CD4-positive, alpha-beta memory T cell (primary cell): ENCODE measurements at places on chromosomes 5 and 9. TPM values are rescaled to one million over a fixed set of nuclear protein-coding genes. Genes with fewer than 3 reads are reported as not detected.

GRCh38 chr9:15248081-15248480, 58.9 kb downstream of the TTC39B start:
- DNase-seq: no peak

GRCh38 chr5:173392-174290, 17.7 kb upstream of the LRRC14B start:
- DNase-seq: no peak

DNA sequence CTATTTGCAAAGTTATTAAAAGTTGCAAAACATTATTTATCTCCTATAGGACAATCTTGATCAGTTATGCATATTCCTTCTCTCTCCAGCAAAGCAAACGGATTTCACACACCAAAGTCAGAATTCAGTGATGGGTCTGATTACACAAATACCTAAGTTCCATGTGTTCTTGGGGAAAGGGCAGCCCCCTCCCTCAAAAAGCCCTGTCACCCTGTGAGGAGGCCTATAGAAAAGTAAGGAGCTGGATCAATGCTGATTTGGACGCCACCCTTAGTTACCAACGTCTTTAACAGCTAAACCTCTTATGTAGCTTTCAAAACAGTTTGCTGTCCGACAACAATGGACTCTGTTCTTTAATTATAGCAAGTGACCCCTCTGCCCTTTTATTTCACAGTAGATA, 6.4 kb downstream of the ZNF608 start:
- no peak for DNase-seq

- DNase-seq: no peak
Observed at GRCh38 chr5:42600441-42600840, 156.2 kb upstream of the CCDC152 start.

GRCh38 chr9:129865668-129866320, 30.5 kb downstream of the USP20 start:
- no peak for DNase-seq

GRCh38 chr5:32785611-32786254, 74.6 kb downstream of the NPR3 start:
- no peak for DNase-seq

DNA sequence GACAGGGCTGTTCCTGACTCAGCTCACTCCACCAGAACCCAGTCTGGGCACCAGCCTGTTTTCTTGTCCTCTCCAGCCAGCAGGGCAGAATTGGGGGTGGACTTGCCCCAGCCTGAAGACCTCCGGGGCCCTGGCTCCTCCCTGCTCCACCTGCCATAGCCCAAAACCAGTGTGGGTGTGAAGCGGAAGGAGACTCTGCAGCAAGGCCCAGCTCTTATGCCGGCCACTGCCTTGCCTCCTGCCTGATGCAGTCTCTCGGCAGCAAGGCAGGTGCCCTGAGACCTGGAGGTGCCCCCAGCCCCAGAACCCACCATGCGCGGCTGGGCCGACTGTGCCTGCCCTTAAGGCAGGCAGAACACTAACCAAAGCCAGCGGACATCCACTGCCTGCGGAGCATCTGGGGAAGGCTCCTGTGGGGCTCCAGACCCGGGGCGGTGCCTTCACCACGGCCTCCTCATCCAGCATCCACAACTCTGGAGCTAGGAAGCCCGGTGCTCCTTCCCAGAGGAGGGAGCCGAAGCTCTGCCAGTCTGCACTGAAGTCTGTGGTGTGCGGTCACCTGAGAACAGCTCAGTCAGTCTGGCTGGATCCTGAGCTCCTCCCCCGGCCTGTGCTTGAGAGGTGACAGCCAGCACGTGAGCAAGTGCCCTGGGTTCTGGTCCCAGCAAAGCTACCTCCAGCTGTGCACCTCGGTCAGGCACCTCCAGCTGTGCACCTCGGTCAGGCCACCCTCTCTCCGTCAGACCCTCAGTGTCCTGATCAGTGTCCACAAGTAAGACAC, 116.7 kb downstream of the ADAMTS2 start:
- no peak for DNase-seq

GRCh38 chr5:56480705-56481427, 247.7 kb upstream of the ANKRD55 start:
- DNase-seq: peak; percentile 39

- DNase-seq: no peak
Observed at GRCh38 chr5:145551714-145552113, 283.4 kb downstream of the PRELID2 start.

GRCh38 chr5:132467287-132467984, 23.1 kb downstream of the IRF1 start:
- DNase-seq: no peak

Gene GMCL2
- total RNA-seq: not detected

DNA sequence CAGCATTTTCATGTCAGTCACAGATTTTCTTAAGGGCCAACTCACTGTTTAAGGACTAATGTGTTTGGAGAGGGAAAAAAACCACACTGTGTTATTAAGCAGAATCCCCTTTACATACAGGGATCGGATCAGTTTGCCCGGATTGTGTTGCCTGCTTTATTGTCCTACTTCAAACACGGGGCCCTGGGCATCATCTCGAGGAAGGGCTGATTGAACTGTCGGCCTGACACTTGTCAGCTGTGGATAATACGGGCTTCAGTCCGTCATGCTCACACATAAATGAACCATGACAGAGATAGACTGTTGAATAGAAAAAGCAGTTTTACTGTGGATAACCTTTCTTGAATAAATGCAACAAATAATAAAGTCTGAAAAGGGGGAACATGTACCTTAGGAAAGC, 325.0 kb downstream of the ZSWIM6 start:
- DNase-seq: no peak

GRCh38 chr5:96817506-96817905, 9.8 kb upstream of the ERAP1 start:
- no peak for DNase-seq

- no peak for DNase-seq
Observed at GRCh38 chr5:133083901-133084300, 32.1 kb downstream of the HSPA4 start.

- no peak for DNase-seq
Observed at GRCh38 chr5:15741591-15741990, 241.6 kb downstream of the FBXL7 start.

GRCh38 chr5:58240322-58240721, 219.6 kb downstream of the PLK2 start:
- no peak for DNase-seq

Gene MUSK
- total RNA-seq: not detected

DNA sequence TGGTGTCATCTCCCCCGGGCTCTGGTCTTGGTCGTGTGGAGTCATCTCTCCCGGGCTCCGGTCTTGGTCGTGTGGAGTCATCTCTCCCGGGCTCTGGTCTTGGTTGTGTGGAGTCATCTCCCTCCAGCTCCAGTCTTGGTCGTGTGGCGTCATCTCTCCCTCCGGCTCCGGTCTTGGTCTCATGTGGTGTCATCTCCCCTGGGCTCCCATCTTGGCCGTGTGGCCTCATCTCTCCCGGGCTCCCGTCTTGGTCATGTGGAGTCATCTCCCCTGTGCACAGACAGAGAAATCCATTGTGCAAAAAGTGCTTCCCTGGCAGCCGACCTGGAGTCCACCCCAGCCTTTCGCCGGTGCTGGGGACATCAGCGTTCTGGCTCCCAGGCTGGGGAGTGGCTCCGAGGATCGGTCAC, 91.1 kb upstream of the CACNA1B start:
- DNase-seq: no peak

GRCh38 chr9:17962747-17963146, 383.9 kb downstream of the SH3GL2 start:
- DNase-seq: no peak

Gene C7
- not detected for total RNA-seq

Gene QRFP
- not detected for total RNA-seq

Gene C8G
- 2.2 TPM for total RNA-seq

GRCh38 chr5:87081511-87082372, 185.9 kb upstream of the RASA1 start:
- DNase-seq: peak; percentile 55

Gene PRRX2
- total RNA-seq: not detected

Gene IL9
- total RNA-seq: not detected

- DNase-seq: no peak
Observed at GRCh38 chr9:237858-238345, 23.2 kb downstream of the DOCK8 start.

DNA sequence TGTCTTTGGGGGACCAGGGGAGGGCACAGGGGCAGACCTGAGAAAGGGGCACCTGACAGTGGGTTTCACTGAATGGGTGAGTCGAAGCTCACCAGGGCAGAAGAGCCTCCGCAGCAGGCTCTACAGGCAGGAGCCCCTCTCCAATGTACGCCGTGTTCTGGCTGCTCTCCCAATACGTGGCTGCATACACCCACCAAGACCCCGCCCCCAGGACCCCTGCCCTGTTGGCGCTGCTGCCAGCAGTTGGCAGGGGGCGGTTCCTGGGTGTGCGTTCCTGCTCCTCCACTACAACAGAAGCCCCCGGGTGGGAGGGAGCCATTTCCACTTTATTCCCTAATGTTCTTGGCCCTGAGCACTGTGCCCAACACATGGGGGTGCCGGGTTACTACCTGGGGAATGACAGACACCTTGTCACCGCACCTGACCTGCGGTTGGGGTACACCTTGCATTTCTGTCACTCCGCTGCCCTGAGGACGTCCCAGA, 30.3 kb downstream of the SARDH start:
- no peak for DNase-seq

Gene TXNDC8
- total RNA-seq: not detected

- no peak for DNase-seq
Observed at GRCh38 chr9:96874201-96874785, 20.0 kb upstream of the ZNF782 start.

DNA sequence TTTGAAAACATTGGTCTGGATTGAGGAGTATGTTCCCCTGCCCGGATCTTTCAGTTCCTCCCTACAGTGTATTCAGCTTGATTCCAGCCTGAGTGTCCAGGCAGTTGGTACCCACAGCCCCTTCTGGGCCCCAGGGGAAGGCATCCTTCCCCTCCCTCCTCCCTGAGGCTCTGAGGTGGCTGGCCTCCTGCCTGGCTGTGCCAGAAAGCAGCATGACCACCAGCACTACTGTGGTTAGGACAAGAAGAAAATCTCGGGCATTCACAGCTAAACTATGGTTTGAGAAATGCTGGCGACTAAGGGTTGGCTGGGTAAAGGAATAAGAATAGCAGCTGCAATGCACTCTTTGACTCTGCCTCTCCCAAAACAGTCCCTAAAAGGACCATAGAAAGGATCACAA, 84.6 kb upstream of the LIFR start:
- DNase-seq: no peak

- DNase-seq: no peak
Observed at GRCh38 chr5:161312882-161313281, 233.6 kb downstream of the GABRB2 start.

GRCh38 chr9:125537442-125538091, 169.4 kb downstream of the MAPKAP1 start:
- no peak for DNase-seq

DNA sequence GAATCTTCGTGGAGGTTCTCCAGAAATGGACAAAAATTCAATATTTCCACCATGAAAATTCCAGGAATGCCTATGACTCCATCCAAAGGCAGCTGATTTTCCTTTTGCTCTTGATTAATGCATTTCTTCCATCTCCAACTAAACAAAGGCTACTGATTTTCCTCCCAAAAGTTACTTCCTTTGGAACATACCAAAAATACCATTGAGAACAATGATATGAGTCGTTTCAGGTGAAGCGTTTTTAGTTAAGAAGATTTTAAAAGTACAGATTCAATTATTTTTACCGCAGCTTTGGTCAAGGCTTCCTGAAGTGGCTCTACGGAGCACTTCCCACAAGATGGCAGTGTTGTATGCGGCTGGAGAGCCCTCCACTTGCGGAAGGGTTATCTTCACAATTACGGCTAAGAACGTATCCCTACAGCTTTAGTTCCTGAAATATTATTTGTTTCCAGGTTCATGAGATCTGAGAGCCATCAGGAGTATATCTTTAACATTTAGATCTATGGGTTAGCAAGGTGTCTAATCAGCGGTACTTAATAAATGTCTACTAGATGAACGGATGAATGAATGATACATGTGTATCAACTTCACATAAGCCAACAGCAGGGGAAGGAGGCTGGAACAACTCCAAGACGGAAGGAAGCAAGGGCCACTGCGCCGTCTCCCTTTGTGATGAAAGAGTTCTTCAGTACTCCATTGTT, 35.9 kb upstream of the ARSB start:
- DNase-seq: no peak

GRCh38 chr9:95852059-95853032, 23.1 kb upstream of the ERCC6L2 start:
- DNase-seq: no peak

- no peak for DNase-seq
Observed at GRCh38 chr5:148499452-148499851, 115.7 kb downstream of the FBXO38 start.

- DNase-seq: no peak
Observed at GRCh38 chr5:173886150-173886549, 2.0 kb upstream of the CPEB4 start.
